Fibroblast of the aortic adventitia (primary cell): ENCODE measurements at places on chromosomes 12 and 14.
A peak's percentile ranks its signal among the peaks of the same experiment; 100 is the strongest.

DNA sequence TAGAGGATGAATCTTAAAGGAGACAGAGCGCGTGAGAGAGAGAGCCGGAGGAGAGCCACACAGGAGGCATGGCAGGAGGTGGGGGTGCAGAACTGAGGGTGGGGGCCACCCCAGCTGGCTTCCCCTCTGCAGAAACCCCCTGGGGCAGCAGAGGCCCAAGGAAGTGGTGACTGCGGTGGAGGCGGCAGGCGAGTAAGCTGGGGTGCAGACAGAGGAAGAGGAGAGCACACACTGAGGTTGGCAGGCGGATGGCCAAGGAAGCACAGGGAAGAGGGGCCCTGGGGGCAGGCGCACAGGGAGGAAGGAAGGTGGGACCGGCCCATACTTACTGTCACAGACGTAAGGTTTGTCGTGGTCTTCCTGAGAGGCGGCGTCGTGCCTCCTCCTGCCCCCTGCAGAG, 179.8 kb downstream of the DPF3 start:
- no peak for DNase-seq

DNA sequence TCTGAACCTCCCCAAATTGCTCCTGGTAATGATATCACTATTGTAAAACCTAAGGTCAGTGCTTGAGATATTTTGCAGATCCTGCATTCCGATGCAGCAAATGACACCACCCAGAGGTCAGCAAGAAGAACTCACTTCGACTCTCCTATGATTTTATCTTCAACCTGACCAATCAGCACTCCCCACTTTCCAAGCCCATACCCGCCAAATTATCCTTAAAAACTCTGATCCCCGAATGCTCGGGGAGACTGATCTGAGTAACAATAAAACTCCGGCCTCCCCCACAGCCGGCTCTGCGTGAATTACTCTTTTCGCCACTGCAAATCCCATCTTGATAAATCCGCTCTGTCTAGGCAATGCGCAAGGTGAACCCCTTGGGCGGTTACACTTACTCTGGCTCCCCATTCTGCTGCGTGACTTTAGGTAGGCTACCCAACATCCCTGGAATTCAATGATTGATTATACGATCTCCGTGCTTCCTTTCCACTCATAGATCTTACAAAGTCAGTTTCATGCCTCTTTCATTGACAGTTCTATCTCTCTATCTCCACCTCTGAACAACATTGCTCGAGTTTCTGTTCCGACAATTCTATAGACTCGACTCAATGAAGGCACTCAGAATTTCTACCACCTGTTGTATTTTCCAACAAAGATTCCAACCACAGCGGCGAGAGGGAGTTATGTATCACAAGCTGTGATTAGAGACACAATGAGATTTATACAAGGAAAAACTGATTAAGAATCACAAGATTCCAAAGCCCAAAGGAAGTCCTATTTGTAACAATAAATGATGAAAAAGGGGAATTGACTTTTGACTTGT, 939 bp downstream of the NPC2 start:
- peak; percentile 66 for DNase-seq

DNA sequence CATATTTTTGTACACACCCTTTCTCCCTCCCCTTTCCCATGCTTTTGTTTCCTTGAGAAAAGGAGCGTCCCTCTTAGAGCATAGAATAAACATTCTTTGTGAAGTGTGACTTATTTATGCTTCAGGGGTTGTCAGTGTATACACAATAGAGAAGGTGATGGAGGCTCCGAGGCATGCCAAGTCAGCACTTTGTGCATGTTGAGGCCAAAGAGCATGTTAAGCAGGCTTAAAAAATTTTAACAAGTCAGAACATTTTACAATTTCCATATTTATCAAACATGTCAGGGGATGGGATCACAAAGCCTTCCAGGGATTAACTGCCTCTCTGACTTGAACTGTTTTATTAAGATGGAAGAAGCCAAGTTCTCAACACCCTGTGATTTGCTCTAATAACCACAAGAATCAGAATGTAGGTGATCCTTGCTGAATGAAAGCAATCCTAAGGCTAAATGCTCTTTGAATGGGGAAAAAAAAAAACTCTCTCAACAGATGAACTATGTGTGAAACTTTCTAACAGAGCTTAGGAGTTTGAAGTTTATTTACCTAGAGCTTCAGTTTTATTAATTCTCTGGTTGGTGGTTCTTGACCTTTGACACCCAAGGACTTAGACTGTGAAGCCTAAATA, 223.1 kb downstream of the RAD51B start:
- no peak for DNase-seq

- DNase-seq, result no peak
Measured at GRCh38 chr12:43337571-43338444, 214.2 kb downstream of the ADAMTS20 start.
